Stimulated activated naive CD4-positive, alpha-beta T cell treated with Interleukin-2 at 50 U/mL for 16 hours (primary cell): ENCODE measurements at places on chromosomes 2 and 18.

GRCh38 chr2:236177967-236178889 is 10.0 kb upstream of the GBX2 start:
- DNase-seq, result no peak

GRCh38 chr2:11056614-11057013 is 98.7 kb upstream of the SLC66A3 start:
- DNase-seq, result no peak

DNA sequence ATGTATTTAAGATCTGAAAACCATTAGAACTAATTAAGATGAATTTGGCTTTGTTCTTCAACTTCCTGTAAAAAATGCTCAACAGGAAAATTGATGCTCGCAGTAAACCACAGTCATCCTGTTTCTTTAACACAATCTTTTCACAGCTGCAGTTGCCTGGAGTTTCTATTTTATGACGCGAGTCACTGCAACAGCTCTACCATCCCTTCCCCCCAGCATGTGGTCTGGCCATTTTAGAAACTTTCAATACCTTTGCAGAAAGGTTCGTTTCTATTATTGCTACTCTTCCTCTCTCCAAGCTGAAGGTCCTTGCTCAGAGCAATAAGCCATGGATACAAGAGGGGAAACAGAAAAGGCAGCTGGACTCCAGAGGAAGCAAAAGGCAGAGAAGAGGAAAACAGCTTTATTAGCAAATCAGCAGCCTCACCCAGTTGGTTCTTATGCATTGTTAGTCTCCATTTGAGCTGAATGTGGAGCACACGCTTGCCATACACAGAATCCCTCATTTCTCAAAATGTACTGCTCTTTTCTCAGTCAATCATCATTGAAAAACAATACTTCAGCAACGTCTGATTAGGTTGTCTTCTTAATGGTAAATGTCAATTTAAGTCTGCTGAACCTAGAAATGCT is 3.9 kb downstream of the WIPF1 start:
- peak; percentile 34 for DNase-seq

- no peak for DNase-seq
Measured at GRCh38 chr2:12340164-12340563, 376.6 kb upstream of the TRIB2 start.

DNA sequence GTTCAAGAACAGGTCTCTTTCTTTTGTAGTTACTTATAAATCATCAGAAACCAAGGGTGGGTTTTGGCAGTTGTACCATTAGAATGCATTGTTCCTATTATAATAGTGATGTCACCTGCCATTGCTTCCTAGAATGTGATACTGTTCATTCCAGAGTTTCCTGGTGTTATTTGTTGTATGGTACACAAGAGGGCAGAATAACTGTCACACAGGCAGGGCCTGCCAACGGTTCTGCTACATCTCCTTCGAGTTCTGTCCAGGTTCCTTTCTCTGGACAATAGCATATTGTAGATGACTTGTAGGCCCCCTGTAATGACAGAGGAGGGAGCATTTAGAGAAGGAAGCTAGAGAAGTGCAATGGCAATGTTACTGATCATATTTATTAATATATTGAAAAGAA is 98.3 kb downstream of the KLHL14 start:
- no peak for DNase-seq

GRCh38 chr2:133200684-133201421 is 367.4 kb downstream of the NCKAP5 start:
- no peak for DNase-seq

DNA sequence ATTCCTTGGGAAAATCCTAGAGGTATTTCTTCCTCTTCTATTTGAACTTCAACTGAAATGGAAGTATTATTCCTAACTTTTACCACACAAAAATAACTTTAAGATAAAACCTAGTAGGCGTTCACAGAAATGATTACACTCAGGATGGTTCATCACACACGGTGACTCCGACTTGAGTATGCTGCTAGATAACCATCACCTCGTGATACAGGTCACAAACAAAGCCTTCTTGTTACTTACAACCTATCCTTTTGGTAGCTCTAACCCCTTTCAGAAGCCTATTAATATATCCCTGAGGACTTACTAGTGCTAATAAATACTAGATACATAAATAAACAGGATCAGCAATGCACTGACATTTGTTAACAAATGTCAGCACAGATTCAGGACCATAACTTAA is 101.0 kb upstream of the DNER start:
- no peak for DNase-seq

DNA sequence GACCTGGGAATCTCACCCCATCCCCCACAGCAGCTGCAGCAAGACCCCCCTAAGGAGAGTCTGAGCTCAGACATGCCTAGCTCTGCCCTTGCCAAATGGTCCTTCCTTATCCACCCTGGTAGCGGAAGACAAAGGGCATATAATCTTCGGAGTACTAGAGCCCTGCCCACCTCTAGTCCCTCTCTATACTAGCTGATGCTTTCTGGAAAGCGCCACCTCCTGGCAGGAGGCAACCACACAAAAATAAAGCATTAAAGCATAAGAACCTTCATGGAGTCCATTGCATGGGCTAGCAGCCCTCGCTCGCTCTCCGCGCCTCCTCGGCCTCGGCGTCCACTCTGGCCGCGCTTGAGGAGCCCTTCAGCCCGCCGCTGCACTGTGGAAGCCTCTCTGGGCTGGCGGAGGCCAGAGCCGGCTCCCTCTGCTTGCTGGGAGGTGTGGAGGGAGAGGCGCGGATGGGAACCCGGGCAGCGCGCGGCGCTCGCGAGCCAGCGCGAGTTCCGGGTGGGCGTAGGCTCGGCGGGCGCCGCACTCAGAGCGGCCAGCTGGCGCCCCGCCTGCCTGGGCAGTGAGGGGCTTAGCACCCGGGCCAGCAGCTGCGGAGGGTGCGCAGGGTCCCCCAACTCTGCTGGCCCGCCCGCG is 941.2 kb downstream of the SUCLG1 start:
- DNase-seq, result no peak

GRCh38 chr2:153819501-153819900 is 52.2 kb upstream of the GALNT13 start:
- no peak for DNase-seq

DNA sequence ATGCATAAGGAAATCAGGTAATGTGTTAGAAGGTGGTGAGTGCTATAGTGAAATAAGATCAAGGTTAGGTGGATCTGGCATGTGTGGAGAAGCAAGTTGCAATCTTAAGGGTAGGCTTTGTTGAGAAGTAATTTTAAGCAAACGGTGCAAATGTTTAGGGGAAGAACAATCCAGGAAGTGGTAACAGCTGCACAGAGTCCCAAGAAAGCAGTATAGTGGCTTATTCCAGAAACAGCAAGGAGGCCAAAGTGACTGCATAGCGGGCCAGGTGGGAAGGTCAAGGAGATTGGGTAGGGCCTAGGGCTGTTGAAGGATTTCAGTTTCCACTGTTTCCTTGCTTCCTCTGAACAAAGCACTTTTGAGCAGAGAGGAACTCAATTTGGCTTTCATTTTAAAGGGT is 30.0 kb upstream of the RAB1A start:
- DNase-seq, result no peak

DNA sequence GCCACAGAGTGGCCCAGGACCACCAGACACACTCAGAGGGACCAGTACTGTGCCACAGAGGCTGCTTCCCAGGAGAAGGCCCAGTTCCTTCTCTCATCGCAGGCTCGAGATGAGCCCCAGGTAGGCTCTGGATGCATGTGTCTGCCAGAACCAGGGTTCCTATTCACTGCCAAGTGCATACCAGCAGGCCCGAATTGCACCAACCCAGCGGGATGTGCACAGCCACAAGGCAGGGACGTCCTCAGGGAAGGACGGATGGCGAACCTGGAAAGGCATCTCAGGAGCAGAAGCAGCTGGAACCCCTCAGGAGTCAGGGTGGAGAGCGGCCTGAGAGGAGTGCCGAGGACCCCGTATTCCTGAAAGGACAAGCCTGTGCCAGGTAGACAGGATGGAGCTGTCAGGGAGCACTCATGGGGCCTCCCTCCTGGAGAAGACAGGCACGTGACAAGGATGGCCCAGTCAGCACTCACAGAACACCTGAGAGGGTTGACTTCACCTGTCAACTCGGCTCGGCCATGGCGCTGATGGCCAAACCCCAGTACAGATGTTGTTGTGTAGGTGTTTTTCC is 73.7 kb downstream of the PTGR3 start:
- DNase-seq, result no peak

GRCh38 chr2:209074711-209075110 is 349.1 kb upstream of the MAP2 start:
- no peak for DNase-seq

- no peak for DNase-seq
Measured at GRCh38 chr18:33720133-33720532, 142.1 kb downstream of the ASXL3 start.
